ENCODE measurements at places on chromosomes 11 and 22.

DNA sequence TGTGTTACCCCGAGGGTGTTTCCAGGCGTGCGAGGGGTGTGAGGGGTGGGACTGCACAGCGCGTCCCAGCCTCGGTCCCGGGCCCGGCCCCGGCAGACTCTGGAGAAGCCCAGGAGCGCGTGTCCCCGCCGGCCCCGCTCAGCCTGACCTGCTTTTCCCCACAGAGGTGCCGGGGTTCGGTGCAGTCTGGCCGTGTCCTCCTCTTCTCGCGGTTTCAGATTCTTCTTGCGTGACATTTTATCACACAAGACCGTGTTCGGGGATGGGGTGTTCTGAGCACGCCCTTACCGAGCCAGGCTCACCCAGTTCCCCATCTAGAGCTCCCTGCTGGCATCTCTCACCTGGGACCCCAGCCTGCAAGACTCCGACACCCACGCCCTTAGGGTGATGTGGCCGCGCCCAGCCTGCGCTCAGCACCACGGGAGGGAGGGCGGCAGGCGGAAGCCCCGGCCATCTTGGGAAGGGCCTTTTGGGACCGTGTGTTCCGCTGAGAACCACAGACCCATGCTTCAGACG, 775.6 kb downstream of the BRD1 start:
- peak; percentile 36 for DNase-seq

- no peak for DNase-seq
Measured at GRCh38 chr11:42003801-42004200, 544.3 kb upstream of the LRRC4C start.

- DNase-seq = no peak
Measured at GRCh38 chr11:1011320-1011698, 25.2 kb downstream of the MUC6 start.

DNA sequence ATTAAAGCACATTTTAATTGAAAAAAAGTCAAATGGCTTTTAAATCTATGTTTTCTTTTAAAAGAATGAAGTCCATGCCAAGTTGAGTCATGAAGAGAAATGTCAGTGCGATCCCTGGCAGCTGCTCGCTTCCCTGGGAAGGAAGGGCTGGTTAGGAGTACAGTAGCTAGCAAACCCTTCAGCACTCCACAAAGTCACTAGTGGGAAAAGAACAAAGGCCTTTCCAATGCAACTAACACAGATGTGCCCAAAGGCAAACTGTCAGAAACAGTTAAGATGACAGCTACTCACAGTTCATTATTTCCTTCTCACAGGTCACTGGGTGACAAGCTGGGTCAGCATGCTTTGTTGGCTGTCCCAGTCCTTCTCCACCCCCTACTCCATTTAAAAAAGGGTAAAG, 308.7 kb downstream of the DCDC1 start:
- DNase-seq = no peak

DNA sequence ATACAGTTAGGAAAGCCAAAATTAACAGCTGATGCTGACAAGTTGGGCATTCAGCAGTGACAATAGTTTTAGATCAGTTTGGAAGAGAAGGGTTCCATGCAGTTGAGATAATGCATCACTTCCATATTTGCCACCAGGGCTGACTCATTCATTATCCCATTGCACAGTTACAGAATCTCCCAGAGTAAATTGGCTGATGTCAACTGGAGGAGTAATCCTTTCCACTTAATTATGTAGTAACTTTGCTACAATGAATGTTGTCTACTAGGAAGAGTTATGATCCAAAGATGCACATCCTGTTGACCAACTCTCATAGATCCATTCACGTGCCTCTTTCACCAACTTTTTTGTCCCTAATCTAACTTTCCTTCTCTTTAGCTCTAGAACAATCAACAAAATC, 123.3 kb upstream of the LUZP2 start:
- no peak for DNase-seq

- DNase-seq = no peak
Measured at GRCh38 chr11:67456068-67456705, 1.0 kb downstream of the CABP4 start.

GRCh38 chr11:116371146-116371545, 401.6 kb downstream of the BUD13 start:
- DNase-seq = no peak

DNA sequence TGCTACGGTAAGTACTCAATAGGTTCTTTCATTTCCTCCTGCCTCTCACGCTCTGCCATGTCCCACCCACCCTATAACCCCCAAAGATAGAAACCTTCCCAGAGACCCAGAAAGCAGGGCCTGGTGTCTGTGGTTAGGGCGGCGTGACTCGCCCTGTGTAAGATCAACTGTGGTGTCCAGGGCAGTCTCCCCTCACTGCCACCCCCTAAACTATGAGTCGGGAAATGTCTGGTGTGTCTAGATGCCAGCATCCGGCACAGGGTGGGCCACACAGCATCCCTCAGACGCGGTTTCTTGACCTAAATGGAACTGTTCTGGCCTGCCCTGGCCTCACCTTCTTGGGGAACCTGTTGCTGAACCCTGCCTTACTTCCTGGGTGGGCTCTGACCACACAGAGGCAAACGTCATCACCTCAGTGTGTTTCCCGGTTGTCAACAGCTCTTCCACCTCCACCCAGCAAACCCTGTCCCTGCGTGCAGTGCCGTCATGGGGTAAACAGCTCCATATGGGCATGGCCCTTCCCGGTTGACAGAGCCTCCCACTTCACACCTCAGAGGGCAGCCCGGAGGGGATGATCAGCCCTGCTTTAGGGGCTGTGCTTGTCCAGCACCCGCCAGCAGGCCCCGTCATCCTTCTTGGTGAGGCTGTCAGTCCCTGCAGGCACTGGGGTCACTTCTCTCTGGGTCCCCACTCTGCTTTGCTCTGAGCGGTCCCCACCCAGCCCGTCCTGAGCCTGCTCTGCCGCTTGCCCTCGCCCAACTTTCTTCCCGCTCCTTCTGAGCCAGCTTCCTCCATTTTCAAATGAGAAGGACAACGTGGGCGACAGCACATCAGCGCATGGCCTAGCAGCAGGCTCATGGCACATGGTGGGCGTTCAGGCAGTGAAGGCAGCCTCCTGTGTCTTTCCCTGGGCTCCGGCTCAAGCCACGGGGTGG, 6.0 kb downstream of the WNT11 start:
- no peak for DNase-seq

- no peak for DNase-seq
Measured at GRCh38 chr22:35567351-35568141, 26.9 kb downstream of the RASD2 start.

- no peak for DNase-seq
Measured at GRCh38 chr11:44488165-44488965, 77.1 kb upstream of the CD82 start.

- no peak for DNase-seq
Measured at GRCh38 chr11:29518389-29519174, 498.2 kb downstream of the KCNA4 start.

GRCh38 chr11:121031167-121031566, 7.3 kb downstream of the TBCEL start:
- no peak for DNase-seq

GRCh38 chr11:57394203-57394965, 3.9 kb upstream of the PRG2 start:
- no peak for DNase-seq

DNA sequence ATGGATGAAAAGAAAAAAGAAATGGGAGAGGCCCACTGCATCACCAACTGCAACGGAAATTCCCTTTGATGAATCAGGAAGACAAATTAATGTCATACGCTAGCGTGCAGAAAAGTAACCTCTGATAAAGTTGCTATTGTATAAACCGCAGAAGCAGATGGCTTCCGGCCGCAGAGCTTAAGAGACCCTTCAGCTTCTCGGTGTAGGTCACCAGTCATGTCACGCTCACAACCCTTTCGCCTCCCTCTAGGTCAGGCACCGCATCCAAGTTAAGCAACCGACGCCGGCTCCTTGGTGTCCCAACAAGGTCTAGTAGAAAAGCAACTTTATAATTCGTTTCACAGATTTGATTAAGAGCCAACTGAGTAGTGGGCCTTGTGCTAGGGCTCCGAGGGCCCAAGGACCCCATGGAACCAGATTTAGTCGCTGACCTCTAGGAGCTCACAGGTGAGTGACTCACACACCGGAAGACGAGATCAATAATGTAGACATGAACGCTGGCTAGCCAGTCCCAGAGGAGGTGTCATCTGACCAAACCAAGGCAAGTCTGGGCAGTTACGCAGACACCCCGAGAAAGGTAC, 1.2 kb upstream of the ZFP91 start:
- DNase-seq = peak; percentile 62

GRCh38 chr11:69540118-69541000, 58.9 kb downstream of the LINC01488 start:
- DNase-seq = no peak

DNA sequence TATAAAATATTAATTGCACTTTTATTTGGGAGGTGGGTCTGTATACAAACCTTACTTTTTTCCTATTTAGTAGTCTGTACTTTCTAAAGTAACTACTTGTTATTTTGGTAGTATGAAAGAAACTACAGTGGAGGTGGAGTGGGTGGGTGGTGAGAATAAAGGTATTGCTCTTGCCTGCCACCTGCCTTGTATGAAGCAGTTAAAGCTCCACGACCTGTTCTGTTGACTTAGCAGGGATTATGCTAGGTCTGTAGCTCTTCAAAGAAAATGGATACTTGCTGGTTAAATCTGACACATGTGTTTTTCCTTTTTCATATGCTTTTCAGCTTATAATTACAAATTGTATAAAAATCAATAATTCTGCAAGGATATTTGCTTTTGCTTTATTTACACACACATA, 111.9 kb downstream of the EHF start:
- DNase-seq = no peak

Data from stimulated activated effector memory CD8-positive, alpha-beta T cell treated with anti-CD3 and anti-CD28 coated beads, Interleukin-12 subunit alpha, Interleukin-12 subunit beta, amount 100 ng/mL, for 72 hours (primary cell).